ENCODE measurements at places on chromosomes 3 and 15. TPM values are rescaled to one million over a fixed set of nuclear protein-coding genes. Genes with fewer than 3 reads are reported as not detected.

- no peak for DNase-seq
These were observed 106.5 kb downstream of the ERC2 start for GRCh38 chr3:56361731-56362130.

GPR62 gene
- 0.29 TPM for polyA plus RNA-seq

GRCh38 chr15:61654002-61654740 is 406.1 kb downstream of the VPS13C start:
- DNase-seq, result no peak

DNA sequence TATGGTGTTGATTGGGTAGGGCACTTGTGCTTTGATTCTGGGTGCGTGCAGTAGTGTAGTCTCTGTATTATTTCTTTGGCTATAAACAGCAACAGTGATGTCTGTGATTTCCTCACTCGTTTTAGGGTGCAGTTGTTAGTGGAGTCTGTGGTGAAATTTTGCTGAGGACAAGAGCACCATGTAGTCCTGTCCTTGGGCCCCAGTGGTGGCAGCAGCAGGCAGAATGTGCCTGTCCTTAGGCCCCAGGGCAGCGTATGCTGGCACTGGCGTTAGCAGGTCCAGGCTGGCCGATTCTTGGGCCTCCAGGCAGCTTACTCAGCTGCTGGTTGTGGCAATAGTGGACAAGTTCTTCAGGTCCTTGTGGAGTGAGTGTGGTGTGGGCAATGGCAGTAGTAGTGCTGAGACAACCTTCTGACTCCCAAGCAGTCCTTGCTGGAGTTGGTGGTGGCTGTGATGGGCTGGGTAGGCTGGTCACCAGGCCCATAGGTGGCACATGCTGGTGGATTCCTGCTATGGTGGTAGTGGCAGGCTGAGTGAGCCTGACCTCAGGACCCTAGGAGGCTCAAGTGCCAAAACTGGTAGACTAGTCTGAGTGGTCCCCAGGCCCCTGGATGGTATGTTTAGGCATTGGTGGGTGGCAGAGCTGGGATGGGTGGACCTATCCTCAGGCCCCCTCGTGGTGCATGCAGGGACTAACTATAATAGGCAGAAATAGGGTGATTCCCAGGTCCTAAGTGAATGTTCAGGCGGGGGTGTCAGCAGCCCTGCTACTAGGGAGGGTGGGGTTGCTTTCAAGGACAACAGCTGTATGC is 56.3 kb downstream of the TNFAIP8L3 start:
- DNase-seq, result no peak

EHHADH gene
- polyA plus RNA-seq, result 0.82 TPM

PLSCR2 gene
- polyA plus RNA-seq, result not detected

- DNase-seq, result no peak
These were observed 871.2 kb upstream of the NR2F2 start for GRCh38 chr15:95459273-95459672.

- peak; percentile 100 for DNase-seq
These were observed at the start of gene STXBP5L for GRCh38 chr3:120908030-120908794. STXBP5L (plus strand) TSS chr3:120908205; CDS start chr3:120909579, 1,374 bp downstream.

DNA sequence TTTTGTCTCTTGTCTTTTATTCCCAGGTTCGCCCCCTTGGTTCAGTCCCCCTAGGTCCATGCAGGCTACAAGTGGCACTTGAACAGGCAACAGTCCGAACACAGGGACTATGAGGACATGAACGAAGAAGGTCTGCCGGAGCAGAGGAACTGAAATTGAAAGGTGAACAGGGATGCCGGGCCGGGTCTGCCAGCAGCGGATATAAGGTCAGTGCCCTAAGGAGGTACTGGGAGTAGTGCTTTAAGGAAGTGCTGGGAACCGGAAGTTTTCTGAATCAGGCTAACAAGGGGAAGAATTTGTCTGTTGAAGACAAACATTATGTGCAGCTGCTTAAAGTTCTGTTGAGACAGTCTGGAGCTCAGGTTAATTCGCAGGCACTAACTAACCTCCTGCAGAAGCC is 46.8 kb downstream of the LSM3 start:
- DNase-seq, result no peak

- no peak for DNase-seq
These were observed 190.8 kb downstream of the ADAMTSL3 start for GRCh38 chr15:83844742-83845141.

MRPL47 gene
- polyA plus RNA-seq, result 26.1 TPM

DNA sequence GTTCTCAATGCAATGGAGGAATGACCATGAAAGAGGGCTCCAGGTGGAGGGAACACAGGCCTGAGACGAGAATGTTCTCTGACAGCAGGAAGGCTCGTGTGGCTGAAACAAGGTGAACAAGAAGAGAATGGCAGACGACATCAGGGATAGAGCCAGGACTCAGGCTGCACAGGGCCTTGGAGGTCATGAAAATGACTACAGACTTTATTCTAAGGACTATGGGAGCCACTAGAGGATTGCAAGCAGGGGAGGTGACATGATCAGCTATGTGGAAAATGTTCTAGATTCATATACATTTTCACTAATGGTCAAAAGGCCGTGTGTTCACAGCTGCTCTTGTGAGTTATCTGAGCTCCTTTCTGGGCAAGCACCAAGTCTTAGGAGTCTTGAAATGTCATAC is 78.2 kb downstream of the TAFA4 start:
- DNase-seq, result no peak

DNA sequence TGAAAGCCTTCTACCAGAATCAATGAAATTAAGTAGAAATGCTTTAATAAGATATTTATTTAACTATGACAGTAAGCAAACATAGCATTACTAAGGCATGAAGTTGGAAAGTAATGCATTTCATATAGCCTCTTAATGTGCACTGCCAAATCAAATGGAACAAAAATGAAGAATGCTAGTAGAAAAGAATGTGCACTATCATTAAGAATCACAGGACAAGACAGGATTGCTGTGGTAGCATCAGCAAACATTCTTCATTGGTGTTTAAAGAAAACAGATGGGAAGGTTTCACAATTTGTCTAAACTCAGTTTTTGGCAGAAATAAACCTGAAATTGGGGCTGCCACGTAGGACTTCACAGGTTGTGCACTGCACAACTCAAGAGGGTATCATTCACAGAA is 168.9 kb downstream of the CNTN3 start:
- no peak for DNase-seq

DNA sequence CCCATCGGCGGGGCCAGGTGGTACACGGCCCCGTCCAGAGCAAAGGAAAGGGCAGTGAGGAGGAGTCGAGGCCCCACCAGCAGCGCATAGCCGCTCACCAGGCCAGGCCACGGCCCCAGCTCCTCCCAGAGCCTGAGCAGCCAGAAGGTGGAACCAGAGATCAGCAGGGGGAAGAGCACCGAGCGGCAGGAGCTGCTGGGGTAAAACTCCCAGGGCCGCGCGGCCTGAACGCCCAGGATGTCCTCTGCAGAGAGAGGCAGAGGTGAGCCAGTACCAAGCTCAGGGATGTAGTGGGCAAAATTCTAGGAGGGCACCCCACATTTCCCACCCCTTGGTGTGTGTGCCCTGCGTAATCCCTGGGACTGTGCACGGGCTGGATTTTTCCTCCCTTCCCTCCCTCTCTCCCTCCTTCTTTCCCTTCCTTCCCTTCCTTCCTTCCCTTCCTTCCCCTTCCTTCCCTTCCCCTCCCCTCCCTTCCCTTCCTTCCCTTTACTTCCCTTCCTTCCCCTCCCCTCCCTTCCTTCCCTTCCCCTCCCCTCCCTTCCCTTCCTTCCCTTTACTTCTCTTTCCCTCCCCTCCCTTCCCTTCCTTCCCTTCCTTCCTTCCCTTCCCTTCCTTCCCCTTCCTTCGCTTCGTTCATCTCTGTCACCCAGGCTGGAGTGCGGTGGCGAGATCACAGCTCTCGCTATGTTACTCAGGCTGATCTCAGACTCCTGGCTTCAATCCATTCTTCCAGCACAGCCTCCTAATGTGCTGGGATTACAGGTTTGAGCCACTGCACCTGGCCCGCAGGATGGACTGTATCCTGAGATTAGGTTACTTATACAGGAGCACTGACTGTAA is 6.3 kb upstream of the NCBP2 start:
- no peak for DNase-seq

- DNase-seq, result no peak
These were observed 11.7 kb upstream of the SPATA12 start for GRCh38 chr3:57048728-57049127.

ZNF609 gene
- 17.4 TPM for polyA plus RNA-seq

- no peak for DNase-seq
These were observed 125.8 kb downstream of the LPP start for GRCh38 chr3:188279502-188280335.

DNA sequence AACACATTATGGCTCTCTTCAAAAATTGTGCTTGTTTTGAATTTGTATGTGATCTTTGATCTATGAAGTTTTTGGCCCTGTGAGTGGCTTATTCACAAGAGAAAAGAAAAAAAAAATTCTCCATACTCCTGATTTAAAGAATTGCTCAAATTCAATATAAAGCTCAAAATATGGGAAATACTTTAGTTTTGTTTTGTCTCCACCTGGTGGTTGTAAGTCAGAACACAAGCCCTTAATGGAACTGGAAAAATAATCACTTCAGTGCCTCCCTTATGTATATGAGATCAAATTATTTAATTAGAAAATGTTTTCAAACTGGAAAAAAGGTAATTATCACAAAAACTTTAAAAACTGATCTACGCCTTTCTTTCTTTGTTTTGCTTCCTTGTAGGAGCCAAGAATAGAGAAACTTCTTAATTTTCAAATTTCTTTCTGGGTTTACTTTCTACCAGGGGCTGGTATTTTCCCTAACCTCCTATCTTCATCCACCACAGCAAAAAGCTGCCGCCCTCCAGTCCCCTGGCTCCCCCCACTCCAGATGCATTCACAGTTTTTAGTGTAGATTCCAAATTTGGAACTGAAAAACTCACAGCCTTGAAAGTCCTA is 50.6 kb downstream of the SERP1 start:
- DNase-seq, result no peak

CCR3 gene
- not detected for polyA plus RNA-seq

DNA sequence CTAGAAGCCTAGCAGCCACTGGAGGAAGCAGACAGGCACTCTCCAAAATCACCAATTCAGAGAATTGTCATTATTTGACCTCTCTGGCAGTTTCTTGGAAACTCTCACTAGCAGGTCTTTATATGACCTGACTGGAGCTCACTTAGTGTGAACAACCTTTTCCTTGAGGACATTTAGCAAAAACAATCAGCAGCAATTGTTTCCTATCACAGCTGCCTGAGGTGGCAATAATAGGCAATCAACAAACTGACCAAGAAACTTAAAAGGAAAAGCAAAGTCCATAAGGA is 162.4 kb upstream of the STT3B start:
- no peak for DNase-seq

AGBL1 gene
- not detected for polyA plus RNA-seq

DNAH12 gene
- not detected for polyA plus RNA-seq

WNT5A gene
- 3.9 TPM for polyA plus RNA-seq

- no peak for DNase-seq
These were observed 15.7 kb downstream of the TF start for GRCh38 chr3:133761605-133762484.

DNA sequence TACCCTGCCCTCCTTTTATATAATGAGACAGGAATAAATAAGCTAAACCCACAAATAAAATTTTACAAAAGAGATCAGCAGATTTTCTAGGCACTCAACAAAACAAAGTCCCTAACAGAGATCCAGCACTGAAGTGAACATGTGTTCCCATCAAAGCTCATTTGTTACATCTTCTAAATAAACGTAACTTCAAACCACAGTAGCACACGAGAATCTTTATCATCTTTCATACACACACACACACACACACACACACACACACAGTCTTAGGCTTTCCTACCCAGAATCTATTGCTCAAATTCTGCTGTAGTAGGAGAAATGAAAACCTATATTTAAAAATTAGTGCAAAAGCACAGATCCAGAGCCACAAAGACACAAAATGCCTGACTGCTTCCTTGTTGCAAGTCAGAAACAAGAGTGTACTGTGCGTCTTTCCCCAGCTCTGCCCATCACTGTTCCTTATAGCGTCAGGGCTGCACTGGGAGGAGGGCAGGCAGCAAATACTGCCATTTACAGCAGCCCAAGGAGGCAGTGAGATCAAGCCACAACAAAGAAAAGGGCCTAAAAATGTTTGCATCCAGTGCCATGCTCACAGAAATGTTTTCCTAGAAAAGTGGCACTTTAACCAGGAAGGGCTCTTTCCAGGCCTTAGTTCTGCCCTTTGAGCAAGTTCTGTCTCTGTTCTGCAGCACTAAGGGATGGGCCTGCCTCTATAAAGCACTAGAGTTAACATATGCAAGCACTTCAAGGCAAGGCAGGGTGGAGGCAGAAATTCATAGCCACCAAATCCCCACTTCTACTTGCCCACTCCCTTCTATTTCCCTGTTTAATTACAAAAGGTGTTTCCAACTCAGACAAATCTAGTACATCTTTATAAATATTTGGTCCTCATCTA is 6.0 kb downstream of the IP6K1 start:
- no peak for DNase-seq

GRCh38 chr3:25457671-25458419 is 29.8 kb downstream of the RARB start:
- DNase-seq, result no peak

- no peak for DNase-seq
These were observed 101.1 kb downstream of the LRIG1 start for GRCh38 chr3:66399529-66400232.

- DNase-seq, result no peak
These were observed 60.4 kb upstream of the C15orf61 start for GRCh38 chr15:67460521-67460920.

GRCh38 chr15:99918072-99918471 is 184.8 kb upstream of the LYSMD4 start:
- no peak for DNase-seq

SEMA6D gene
- polyA plus RNA-seq, result 2.5 TPM

- DNase-seq, result no peak
These were observed 11.3 kb downstream of the NBEAL2 start for GRCh38 chr3:46990573-46991374.

GRCh38 chr3:58004973-58005372 is 3.2 kb upstream of the FLNB start:
- no peak for DNase-seq

GRCh38 chr3:76024640-76025039 is 239.3 kb upstream of the ZNF717 start:
- DNase-seq, result no peak

EPHB1 gene
- 5.4 TPM for polyA plus RNA-seq

- DNase-seq, result no peak
These were observed 13.6 kb upstream of the CSRNP1 start for GRCh38 chr3:39166932-39167532.

GRCh38 chr3:169147238-169148008 is 516.1 kb downstream of the MECOM start:
- DNase-seq, result peak; percentile 59

GRCh38 chr3:188037965-188038581 is 115.9 kb upstream of the LPP start:
- no peak for DNase-seq

AMIGO3 gene
- polyA plus RNA-seq, result 13.1 TPM

DNA sequence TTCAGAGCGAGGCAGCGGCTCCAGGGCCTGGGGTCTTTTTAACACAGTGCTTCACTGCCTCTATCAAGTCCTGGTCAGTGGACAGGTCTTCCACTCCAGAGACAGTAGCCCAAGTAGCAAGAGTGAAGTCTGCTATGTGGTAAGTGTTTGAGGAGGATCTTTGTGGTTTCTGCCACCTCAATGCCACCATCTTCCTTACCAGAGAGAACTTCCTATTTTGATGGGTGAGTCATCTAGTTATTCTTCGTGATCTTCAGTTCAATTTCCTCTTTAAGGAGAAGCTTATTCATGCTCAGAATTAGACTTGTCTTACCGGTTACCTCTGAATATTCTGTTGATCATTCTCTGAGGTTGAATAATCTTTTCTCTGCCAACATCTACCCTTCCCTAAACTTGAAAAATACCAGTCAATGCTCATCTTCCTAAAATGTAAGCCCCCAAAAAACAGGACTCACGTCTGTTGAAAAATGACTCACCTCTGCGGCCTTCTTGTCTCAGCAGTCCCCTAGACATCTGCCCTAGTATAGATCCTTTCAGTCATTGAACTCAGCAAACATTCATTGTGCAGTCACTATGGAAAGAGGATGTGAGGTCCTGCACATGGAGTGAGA is 32.2 kb upstream of the BCL6 start:
- DNase-seq, result no peak
